D341Med (cell line): ENCODE measurements at places on chromosomes 2 and 18.

DNA sequence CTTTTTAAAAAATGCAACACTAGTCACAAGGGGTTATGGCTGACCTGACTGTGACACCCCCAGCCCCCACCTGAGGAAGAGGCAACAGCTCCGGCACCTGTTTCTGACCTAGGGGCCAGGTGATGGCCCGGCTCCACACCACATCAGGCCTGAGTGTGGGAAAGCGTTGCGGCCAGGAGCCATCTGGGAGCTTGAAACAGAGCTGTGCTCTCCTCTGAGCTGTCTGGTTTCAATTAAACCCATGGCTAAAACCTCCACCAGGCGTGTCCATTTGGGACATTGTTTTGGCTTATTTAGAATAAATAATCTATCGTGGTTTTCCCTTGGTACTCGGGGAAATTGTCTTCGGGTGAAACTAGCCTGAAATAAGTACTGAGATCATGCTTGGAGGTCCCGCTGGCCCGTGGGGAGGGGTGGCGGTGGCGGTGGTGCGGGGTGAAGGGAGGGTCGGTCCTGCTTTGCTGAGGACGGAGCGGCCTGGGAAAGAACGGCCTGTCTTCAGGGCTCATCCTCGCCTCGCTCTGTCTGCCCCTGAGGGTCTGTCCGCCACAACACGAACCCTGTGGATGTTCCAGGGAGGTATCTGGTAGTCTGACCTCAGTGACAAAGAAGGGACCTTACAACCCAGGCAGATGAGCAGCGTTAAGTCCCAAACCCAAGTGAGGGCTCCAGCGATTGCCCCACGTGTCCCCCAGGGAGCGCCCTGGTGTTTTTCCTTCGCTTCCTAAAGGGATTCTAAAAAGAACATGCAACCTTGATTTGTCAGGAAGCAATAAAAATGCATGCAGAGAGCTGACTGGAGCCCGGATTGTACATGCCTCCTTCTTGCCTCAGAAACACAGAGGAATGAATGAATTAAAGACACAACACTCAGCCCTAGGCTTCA, 58.7 kb downstream of the IL1RL2 start:
- DNase-seq, result no peak

GRCh38 chr18:7381307-7381706, 150.4 kb downstream of the LRRC30 start:
- DNase-seq, result no peak

DNA sequence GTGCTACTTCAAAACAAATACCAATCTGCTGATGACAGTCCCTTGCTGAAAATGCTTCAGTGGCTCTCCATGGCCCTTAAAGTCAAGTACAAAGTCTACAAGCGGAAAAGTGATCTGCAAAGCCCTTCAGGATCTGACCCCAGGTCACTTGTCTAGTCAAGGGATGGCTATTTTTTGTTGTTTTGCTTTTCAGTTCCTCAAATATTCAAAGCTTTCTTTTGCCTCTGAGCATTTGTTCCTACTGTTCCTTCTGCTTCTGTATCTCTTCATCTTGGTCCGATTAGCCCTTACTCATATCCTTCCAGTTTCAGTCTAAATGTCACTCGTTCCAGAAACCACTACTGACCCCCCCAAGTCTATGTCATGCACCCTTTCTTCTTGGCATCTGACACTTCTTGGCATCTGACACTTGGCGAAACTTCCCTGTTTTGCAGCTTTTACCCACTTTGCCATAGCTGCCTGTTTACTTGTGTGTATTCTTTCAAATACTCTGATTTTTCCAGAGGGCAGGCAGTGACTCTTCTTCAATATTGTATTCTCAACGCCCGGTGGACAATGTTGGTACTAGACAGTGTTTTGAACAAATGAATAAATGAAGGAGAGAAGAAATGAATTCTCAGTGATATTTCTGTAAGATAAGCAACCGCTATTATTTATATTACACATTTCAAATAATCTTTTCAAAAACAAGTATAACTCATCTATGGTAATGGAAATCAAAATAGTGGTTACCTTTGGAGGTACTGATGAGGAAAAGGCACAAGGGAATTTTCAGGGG, 175.9 kb upstream of the FN1 start:
- DNase-seq, result no peak

DNA sequence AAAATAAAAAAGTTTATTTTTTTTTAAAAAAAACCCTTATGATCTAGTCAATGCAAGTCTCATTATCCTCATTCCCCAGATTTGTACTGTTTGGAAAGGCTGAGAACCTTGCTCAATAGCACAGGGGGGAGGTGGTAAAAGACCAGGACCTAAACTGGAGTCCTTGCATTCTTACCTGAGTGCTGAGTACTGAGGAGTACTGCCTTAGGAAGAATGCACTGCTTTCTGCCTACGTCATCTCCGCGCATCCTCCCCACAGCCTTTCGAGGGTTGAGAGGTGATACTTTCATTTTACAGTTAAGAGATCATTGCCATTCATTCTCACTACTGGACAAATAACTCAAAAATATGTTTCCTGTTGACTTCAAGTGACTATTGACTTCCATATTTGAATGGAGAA, 73.8 kb downstream of the MAP3K20 start:
- DNase-seq, result no peak

GRCh38 chr2:143903172-143903856, 616.6 kb downstream of the ZEB2 start:
- no peak for DNase-seq

DNA sequence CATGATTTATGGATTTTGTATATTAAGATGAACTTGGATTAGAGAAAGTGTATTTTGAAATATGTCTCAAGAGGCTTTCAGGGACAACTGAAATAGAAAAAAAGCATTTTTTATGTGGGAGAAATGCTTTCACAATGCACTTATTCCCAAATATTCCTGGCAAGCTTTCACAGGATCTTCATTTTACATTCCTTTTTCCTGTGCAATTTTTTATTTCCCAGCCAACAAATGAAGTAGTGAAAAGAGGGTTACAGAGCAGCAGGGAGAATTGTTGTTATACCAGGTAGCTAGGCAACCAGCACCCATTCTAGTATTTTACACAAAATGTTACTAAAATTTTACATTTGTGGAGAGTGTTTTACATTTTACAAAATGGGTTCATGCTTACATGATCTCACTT, 167.0 kb upstream of the RPRM start:
- DNase-seq, result no peak

DNA sequence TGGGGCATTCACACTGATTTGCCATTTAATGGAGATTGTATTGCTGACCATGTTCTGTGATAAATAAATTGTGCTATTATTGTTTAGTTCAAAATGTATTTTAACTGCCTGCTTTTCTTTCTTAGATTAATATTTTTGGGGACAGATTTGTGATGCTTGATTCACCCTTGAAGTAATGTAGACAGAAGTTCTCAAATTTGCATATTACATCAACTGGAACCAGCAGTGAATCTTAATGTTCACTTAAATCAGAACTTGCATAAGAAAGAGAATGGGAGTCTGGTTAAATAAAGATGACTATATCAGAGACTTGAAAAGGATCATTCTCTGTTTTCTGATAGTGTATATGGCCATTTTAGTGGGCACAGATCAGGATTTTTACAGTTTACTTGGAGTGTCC, 1.8 kb downstream of the DNAJC10 start:
- no peak for DNase-seq

DNA sequence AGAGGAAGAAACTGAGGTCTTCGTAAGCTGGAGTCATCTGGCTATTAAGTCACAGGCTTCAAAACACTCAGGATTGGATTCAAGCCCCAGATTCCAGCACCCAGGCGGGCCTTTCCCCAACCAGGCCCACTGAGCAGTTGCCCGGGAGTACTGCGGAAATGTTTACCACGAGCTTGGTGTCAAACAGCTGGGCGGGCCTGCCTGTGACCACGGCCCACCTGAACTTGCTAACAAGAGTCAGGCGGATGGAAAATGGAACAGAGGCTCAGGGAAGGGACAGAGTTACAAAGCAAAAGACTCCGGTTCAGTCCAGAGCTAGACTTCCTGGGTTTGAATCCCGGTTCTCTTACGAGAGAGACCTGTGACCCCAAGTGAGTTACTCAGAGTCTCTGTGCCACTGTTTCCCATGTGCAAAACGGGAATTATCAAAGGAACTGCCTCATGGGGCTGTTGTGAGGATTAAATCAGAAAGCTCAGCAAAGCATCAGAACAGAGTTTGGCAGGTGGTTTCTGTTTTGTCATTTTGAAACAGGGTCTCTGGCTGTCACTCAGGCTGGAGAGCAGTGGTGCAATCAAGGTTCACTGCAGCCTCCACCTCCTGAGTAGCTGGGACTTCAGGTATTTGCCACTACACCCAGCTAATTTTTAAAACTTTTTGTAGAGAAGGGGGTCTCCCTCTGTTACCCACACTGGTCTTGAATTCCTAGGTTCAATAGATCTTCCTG, 49.0 kb upstream of the TFCP2L1 start:
- no peak for DNase-seq

- DNase-seq, result no peak
Measured at GRCh38 chr2:161839926-161840325, 215.7 kb downstream of the SLC4A10 start.

DNA sequence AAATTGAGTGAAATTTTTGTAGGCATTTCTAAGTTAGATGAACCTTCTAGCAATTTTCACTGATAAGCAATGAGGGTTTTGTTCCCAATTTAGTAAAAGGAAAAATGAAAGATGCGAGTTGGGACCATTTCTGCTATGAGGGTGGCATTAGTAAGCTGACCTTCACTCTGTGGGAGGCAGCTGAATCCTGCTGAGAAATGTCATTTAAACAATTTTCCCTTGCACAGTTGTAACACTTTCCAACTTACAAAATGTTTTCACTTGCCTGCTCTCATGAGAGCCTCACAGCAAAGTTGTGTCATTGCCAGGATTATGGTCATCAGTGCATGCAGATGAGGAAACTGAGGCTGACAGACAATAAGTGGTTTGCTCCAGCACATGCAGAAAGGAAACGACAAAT, 527.7 kb downstream of the TNS1 start:
- no peak for DNase-seq

- DNase-seq, result no peak
Measured at GRCh38 chr2:158191076-158191895, 89.6 kb downstream of the UPP2 start.

GRCh38 chr2:74457549-74458131, 598 bp upstream of the WBP1 start:
- peak; percentile 70 for DNase-seq

DNA sequence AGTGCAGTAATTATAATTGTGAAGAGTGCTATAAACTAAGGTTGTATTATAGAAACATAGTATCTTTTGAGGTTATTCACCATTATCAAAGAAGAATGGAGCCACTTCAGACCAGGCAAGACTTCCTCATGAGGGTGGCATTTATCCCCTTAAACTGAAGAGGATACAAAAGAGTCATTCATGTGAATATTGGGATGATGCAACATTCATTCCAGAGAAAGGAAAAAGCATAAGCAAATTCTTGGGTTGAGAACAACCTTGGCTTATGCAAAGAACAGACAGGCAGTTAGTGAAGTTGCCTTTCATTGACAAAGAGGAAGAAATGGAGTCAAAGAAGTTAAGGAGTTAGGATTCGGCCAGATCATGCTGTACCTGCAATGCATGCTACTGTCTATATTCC, 682.5 kb downstream of the MBD2 start:
- DNase-seq, result no peak

DNA sequence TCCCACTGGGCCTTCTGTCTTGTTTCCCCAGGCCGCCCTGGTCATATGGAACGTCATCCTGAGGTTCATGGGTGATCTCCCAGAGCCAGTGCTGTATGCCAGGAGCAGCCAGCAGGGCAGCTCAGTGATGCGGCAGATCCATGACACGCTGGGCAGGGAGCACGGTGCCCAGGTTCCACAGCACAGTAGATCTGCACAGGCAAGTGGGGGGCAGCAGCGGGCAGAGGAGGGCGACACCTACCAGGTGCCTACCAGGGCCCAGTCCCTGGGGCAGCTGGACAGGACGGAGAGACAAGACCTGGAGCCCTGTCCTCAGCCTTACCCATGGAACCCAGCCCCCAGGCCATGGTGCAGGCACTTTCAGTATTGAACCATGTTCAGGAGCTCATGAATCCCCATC, 36.1 kb upstream of the GPR17 start:
- peak; percentile 11 for DNase-seq

- DNase-seq, result no peak
Measured at GRCh38 chr2:144780983-144781382, 261.1 kb upstream of the ZEB2 start.

DNA sequence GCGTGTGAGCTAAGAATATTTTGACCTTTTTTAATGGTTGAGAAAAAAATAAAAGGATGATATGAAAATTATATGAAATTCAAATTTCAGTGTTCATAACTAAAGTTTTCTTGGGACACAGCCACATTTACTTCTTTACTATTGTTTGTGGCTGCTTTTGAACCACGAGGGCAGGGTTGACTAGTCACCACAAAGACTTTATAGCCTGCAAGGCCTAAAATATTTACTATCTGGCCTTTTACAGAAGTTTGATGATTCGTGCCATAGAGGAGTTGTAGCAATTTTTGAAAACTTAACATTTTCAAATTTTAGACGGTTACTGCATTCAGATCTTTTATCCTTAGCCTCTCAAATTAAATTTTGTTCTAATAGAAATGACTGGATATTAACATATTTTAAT, 69.9 kb downstream of the LIMS1 start:
- no peak for DNase-seq

- no peak for DNase-seq
Measured at GRCh38 chr2:204197336-204198005, 260.9 kb downstream of the ICOS start.

DNA sequence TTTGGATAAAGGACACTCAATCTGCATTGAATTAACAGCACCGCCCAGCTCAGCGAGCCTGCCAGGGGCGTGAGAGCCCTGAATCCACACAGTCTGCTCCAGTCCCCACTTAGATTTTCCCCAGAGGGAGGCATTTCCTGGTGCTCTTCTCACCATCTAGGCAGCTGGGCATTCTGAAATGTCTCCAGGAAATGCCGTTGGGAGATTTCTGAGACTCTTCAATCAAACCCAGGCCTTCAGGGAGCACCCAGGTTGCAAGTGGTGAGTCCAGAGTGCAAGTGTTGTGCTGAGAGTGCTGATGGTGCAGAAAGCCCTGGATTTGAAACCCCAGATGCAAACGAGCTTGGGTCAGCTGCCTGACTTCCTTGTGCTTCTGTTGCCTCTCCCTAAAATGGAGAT, 23.4 kb upstream of the TMEM37 start:
- DNase-seq, result no peak
